ENCODE measurements at places on chromosomes 5 and 9.

- DNase-seq, result no peak
Observed at GRCh38 chr5:170488570-170488969, 15.2 kb upstream of the KCNIP1 start.

GRCh38 chr5:73727470-73727869, 101.5 kb downstream of the ARHGEF28 start:
- no peak for DNase-seq

GRCh38 chr9:86022687-86023266, 76.6 kb downstream of the GOLM1 start:
- no peak for DNase-seq

- no peak for DNase-seq
Observed at GRCh38 chr9:34106110-34106509, 20.4 kb downstream of the DCAF12 start.

DNA sequence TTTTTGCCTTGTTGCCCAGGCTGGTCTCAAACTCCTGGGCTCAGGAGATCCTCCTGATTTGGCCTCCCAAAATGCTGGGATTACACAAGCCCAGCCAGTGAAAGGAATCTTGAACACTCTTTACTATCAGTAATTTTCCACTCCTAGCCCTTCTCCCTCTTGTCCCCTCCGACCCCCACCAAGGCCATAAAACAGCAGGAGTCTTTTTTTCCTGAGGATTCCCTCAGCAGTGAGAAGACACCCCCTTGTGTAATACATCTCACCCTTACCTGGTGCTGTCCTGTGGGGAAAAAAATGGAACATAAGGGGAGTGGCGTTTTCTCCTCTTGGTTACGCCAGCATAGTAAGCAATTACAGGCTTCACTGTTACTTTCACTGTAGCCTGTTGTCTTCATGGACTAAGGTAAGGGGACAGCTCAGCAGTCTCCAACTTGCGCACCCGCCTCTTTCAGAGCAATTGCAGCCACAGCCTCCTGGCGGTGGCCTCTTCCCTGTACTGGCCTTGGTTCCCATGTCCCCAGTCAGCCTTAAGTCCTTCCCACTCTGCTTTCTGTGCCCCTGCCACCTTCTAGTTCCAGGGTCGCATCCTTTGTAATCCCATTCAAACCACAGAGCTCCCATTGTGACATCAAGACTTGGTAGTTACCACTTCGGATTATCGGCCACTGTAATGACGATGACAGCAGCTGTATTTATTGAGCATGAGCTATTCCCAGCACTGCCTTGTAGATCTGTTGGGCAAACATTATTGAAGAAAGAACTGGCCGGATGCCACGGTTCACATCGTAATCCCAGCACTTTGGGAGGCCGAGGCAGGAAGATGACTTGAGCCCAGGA, 10.0 kb downstream of the NAIF1 start:
- DNase-seq, result no peak

DNA sequence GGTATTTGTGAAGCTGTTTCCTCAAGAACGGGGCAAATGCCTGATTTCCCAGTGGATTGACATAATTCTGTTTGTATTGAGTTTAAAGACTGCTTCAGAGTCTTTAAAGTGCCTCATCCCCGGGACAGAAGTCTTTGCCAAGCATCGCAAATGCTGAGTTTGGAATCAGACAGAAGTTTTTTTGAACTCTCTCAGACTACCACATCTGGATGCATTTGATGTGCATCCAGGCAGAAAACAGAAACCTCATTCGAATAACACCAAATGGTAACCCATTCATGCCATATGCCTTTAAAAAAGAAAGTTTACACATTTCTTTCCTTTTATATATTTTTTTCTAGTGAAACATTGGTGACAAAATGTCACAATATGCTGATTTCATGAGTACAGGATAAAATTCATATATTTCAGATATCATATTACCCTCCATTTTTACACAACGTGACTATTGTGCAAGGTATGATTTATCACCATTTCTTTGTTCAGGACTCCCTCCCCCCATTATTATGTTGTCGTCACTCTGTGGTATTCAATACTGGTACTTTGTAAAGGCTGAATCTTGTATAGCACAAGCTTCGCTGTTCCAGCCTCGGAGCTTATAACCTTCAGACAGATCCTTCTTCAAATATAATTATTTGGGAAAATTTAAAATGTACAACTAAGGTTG, 91.1 kb downstream of the ZNF608 start:
- DNase-seq, result no peak

GRCh38 chr5:684751-685216, 8.4 kb downstream of the TPPP start:
- DNase-seq, result no peak

- no peak for DNase-seq
Observed at GRCh38 chr5:40367255-40367654, 312.5 kb upstream of the PTGER4 start.

GRCh38 chr5:72133212-72133990, 26.1 kb downstream of the MAP1B start:
- DNase-seq, result no peak

- no peak for DNase-seq
Observed at GRCh38 chr9:132163876-132164603, 2.2 kb downstream of the NTNG2 start.

DNA sequence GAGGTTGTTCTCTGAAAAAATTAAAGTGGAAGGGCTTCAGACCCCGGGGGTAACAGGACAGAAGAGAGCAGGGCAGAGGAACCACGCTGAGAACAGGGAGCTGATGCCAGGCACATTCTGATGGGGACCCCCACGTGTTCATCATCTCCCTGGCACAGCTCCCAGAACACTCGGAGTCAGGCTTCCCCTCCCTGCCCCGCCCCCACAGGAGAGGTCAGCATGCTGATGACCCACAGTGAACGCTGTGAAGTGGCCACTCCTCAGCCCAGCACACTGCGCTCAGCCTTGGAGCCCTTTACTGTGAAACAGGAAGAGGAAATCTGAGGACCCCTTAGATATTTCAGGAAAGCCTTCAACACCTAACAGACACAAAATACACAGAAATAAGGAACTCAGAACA, 16.4 kb downstream of the RETREG1 start:
- DNase-seq, result no peak

- DNase-seq, result no peak
Observed at GRCh38 chr5:72543365-72543764, 36.2 kb upstream of the ZNF366 start.

DNA sequence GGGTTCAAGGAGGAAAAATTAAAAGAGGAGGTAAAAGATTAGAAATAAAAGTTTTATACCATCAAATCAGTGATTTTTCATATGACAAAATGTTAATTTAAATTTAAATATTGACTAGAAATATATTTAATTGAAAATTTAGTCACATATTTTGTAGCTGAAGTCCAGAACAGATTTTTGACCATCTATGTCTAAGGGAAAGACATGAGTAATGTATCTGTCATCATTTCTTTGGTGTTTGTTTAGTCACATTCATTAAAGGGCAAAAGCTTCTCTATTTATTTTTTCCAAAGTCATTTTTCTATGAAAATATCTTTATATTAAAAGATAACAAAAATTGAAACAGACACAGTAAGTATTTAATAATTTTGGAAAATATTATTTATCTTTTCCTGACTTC, 252.0 kb upstream of the ISL1 start:
- DNase-seq, result no peak

- DNase-seq, result no peak
Observed at GRCh38 chr5:123116757-123117156, 27.7 kb downstream of the PRDM6 start.

DNA sequence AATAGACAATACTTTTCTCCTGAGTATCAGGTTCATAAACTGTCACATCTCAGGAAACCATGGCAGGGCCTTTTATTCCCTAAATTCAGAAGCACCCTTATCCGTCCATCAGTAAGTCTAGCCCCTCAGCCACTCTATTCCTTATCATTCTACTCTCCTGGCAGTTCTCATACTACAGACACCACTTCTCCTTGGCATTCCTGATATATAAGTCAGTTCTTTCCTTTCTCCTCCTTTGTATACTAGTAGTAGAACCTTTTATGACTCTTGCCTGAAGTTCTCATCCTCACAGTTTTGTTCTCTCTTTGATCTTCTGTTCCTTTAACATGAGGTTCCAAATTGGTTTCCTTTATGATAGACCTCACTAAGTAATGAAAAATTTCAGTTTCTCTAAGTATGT, 29.3 kb downstream of the GRAMD2B start:
- no peak for DNase-seq

GRCh38 chr9:35649431-35650340, 1.0 kb downstream of the SIT1 start:
- DNase-seq, result no peak

GRCh38 chr5:16913187-16914107, 22.6 kb downstream of the MYO10 start:
- DNase-seq, result no peak

DNA sequence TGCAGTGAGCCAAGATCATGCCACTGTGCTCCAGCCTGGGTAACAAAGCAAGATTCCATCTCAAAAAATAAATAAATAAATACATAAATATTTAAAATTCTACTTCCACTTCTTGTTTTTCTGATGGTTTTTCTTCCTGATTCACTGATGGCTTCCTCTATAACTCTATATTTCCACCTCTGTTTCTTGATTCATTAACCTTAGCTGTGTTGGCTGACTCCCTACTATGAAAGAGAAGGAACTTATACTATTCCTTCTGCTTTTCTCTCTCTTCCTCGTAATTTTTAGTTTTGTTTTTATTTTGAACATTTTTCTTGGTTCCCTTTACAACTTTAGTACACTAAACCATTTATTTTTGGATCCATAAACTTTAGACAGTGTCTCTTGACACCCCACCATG, 103.5 kb downstream of the MAMDC2 start:
- DNase-seq, result no peak

DNA sequence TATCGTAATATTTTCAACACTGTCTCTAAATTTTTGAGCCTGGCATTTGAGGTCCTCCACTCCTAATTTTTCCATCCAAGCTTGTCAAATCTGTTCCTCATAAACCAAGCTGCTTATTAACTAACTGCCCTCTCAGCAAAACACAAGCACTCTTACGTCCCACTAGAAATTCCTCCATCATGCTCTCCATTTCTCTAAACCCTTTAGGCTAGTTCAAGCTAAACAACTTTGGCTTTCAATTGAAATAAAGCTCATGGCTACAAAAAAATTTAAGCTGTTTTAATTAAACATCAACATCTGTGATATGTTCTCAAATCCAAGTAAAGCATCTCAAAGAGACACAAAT, 45.7 kb downstream of the RNF145 start:
- no peak for DNase-seq

DNA sequence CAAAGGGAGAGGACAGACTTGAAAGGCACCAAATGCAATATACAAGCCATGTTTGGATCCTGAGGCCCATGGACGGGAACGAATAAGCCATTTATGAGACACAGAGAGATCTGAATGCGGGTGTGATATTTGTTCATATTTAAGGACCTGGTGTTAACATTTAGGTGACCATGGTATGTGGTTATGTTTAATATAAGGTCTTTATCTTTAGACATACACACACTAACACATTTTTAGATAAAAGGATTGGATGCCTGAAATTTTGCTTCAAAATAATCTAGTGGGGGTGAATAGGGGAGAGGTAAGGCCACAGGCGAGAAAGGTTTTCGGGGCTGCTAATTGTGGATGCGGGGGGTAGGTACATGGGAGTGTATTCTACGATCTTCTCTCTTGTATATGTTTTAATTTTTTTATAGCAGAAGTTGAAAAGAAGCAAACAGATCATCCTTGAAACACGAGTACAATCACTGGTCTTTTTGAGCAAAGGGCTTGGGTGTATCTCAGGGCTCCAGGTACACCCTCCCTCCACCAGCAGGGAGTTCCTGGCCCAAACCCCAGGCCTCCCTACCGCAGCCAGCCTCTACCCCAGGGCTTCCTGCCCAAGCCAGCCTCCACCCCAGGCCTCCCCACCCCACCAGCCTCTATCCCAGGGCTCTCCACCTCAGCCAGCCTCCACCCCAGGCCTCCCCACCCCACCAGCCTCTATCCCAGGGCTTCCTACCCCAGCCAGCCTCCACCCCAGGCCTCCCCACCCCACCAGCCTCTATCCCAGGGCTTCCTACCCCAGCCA, 12.2 kb downstream of the AKNA start:
- no peak for DNase-seq
